ENCODE measurements at places on chromosomes 4 and X. TPM values are rescaled to one million over a fixed set of nuclear protein-coding genes. Genes with fewer than 3 reads are reported as not detected.

Gene PASD1
- total RNA-seq: not detected

Gene SSX1
- total RNA-seq: not detected

- DNase-seq: no peak
- no peaks in the 10 kb centered on the region for H3K27me3 ChIP-seq
- peaks cover 37% of the 10 kb centered on the region for H3K4me1 ChIP-seq
- H3K4me3 ChIP-seq: no peak overlapping the region
These were observed 3.3 kb downstream of the UTP3 start for GRCh38 chr4:70691661-70692060.

GRCh38 chrX:53695946-53696549, 9.5 kb upstream of the HUWE1 start:
- H3K4me1 ChIP-seq: peaks cover 19% of the 10 kb centered on the region
- no peak overlapping the region for H3K27ac ChIP-seq
- H3K4me3 ChIP-seq: no peak overlapping the region
- DNase-seq: no peak
- no peaks in the 10 kb centered on the region for H3K27me3 ChIP-seq
- peaks cover 19% of the 10 kb centered on the region for H3K36me3 ChIP-seq

- H3K27me3 ChIP-seq: no peaks in the 10 kb centered on the region
- no peak overlapping the region for H3K4me3 ChIP-seq
- H3K27ac ChIP-seq: no peak overlapping the region
These were observed 107.2 kb downstream of the TBCK start for GRCh38 chr4:106208481-106209460.

DNA sequence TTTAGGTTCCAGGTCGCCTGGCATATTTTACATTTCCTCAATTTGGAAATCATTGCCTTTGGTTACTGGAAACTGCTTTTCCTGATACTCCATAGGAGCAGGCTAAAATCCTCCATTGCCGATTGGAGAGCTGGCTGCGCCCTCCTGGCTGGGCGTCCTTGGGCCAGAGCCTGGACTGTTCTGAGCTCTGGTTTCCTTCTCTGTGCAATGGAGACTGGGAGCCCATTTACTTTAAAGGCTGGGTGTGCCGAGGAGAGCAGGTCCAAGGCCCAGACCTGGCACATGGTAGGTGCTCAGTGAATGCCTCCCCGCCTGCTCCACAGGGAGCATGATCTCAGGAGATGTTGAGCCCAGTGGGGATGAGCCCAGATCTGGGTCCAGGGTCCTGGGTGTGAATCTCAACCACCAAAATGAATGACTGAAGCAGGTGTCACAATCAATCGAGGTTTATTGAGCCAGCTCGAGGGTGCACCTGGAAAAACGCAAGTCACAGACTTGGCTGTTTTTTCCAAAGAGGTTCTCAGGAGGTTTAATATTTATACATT, 50.0 kb downstream of the EVC start:
- peaks cover 14% of the 10 kb centered on the region for H3K4me1 ChIP-seq
- H3K4me3 ChIP-seq: no peak overlapping the region
- H3K27me3 ChIP-seq: no peaks in the 10 kb centered on the region

Measured in activated CD4-positive, alpha-beta memory T cell treated with anti-CD3 and anti-CD28 coated beads, Interleukin-2, amount 10 ng/mL, durations not matched to agents 7 days and 5 days (primary cell).